ENCODE measurements at places on chromosomes 1 and 21.

GRCh38 chr1:22540337-22540736, 23.0 kb upstream of the EPHA8 start:
- DNase-seq = no peak

- DNase-seq = no peak
These were observed 90.1 kb upstream of the BCL10 start for GRCh38 chr1:85366391-85367170.

DNA sequence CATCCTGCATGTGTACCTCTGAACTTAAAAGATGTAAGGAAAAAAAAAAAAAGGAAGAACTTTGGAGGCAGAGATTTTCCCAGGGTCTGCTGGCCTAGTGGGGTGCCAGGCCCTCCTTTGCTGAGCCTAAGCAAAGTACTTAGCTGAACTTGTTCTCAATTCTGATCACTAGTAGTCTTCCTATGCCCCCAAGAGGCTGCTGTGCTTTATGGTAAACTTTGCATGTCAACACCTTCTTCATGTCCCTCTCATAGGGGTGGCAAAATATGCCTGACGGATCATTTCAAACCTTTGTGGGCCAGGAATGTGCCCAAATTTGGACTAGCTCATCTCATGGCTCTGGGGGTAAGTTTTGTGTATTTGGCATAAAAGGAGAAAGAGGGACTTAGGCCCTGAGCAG, 1.4 kb upstream of the USP21 start:
- no peak for DNase-seq

- no peak for DNase-seq
These were observed 8.3 kb downstream of the PADI1 start for GRCh38 chr1:17213148-17213781.

DNA sequence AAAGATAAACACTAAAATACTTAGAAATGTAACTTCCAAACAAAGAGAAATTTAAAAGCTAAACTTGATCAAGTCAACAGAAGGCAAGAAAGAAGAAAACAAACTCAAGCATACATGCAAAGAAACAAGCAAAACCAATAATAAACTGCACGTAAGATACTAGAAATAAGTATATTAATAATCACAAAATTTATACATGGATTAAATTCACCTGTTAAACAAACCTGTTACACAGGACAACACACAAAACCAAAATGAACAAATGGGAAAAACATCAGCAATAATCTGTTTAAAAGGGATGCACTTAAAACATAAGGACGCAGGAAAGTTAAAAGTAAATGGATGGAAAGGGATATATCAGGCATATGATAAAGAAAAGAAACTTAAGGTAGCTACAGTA, 165.8 kb downstream of the CDC42BPA start:
- DNase-seq = no peak

DNA sequence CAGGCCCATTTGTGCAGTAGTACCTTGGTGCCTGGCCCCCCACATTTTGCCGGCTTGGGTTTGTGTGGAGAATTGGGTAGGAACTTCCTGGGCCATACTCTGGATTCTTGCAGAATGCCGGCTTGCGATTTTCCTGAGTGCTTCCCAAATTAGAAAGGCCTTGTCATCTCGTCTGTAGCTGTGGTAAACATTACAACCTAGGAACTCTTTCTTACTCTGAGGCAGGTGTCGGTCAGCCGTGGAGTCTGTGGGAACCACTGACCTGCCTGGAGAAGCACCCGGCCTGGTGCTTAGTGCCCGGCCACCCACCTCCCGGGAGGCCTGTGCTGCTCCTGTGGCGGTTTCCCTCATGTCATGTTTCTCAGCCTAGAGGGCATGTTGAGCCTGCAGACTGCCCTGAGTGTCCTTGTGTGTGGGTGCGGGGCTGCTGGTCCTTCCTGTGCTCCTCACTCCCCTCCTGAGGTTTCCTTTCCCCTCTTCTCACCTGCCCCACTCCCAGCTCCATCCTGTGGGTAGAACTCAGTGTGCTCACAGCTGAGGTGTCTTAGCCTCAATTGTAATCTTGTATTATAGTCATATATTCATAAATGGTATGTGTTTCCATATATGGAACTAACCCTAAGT, 64.7 kb downstream of the S100B start:
- no peak for DNase-seq
